Activated T-cell treated with anti-CD3 and anti-CD28 coated beads for 1 hour (primary cell): ENCODE measurements at places on chromosomes 4 and X.
A peak's percentile ranks its signal among the peaks of the same experiment; 100 is the strongest.

DNA sequence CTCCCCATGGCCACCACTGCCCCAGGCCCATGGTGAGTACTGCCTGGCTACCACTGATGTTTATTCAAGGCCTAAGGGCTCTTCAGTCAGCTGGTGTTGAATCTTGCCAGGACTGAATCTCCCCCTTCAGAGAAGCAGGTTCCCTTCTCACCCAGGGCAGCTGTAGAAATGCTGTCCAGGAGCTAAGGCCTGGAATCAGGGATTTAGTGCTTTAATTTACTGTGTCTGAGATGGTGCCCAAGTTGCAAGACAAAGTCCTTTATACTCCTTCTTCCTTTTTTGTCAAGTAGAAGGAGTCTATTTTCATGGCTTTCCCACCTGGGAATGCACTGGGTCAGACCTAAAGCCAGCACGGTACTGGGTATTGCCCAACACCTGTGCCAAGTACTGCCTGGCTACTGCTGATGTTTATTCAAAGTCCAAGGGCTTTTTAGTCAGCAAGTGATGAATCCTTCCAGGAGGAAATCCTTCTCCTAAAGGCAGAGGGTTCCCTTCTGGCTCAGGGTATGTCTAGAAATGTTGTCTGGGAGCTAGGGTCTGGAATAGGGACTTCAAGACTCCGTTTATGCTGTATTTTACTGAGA, 117.6 kb upstream of the ATOH1 start:
- no peak for DNase-seq

GRCh38 chr4:126753592-126753991, 879.2 kb upstream of the INTU start:
- no peak for DNase-seq

- peak; percentile 1 for DNase-seq
Observed at GRCh38 chr4:13627178-13627605, 333 bp downstream of the BOD1L1 start.

- DNase-seq, result no peak
Observed at GRCh38 chr4:5710065-5710960, 688 bp upstream of the EVC start.

DNA sequence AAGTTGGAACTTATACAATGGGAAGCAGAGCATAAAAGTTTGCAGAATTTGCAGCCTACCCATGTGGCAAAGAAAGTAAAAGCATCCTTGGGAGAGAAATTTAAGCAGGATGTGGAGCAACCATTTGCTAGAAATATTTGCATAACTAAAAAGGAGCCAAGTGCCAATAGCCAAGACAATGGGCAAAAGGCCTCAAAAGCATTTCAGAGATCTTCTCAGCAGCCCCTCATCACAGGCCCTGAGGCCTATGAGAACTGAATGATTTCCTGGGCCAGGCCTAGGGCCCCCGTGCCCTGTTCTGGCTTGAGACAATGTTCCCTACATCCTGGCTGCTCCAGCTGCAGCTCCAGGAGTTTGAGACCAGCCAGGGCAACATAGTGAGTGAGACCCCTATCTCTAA, 25.3 kb upstream of the RAB28 start:
- no peak for DNase-seq

- DNase-seq, result no peak
Observed at GRCh38 chr4:185287031-185287430, 77.6 kb downstream of the SNX25 start.

- DNase-seq, result no peak
Observed at GRCh38 chrX:7086384-7086783, 61.1 kb upstream of the STS start.

DNA sequence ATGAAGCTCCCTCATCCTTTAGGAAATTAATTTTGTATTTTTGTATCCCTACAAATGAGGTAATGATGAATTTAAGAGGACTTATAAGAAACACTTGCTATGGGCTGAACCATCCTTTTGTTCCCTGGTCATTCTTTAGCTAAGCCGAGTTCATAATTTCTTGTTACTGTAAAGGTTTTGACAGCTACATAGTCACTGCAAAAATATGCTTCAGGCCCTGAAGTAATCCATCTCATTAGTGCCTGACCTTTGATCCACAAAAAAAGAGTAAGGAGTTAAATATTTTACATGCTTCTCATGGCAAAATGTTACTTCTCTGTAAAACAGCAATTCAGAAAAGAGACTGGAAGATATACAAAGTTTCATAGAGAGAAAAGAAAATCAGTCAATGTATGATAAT, 290.6 kb upstream of the SLIT2 start:
- DNase-seq, result no peak
